ENCODE measurements at places on chromosomes 2 and 18.
A peak's percentile ranks its signal among the peaks of the same experiment; 100 is the strongest.

- no peak for DNase-seq
These were observed 852.3 kb upstream of the CRIM1 start for GRCh38 chr2:35503311-35503710.

GRCh38 chr18:48974304-48975119, 23.7 kb upstream of the SMAD7 start:
- no peak for DNase-seq

DNA sequence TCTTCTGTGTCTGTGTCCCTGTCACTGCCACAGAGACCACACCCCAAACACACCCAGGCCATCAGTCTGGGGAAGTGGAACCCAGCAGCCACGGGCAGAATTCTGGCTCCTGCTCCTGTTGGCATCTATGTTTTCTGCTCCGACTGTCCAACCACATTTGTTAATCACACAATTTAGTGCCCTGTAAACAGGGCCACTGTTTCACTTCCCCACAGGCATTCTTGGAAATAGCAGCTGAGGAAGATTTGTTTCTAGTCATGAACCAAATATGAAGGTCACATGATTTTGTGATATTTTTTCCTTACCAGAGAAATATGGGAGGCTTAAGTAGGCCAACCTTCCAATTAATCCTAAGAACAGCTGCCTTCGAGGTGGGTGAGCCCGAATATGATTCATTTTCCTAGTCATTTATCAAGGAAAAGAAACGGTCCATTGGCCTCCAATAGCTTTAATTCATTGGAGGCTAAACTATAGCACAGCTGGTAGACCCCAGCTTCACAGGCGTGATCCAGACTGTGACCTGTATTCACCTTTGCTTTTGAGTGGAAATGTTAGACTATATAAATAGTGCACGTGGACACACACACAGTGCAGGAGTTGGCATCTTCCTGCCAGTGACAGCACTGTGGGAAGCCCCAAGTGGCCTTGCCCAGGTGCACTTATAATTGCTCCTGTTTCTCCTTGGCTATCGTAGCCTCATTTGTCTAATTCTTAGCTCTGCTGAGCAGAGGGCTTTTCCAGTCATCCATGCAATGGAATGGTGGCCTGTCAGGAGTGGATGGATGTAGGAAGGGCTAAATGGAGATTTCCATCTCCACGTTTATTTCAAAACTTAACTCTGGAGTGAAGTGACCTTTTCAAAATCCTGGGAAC, 267.9 kb downstream of the LPIN1 start:
- DNase-seq = peak; percentile 90

DNA sequence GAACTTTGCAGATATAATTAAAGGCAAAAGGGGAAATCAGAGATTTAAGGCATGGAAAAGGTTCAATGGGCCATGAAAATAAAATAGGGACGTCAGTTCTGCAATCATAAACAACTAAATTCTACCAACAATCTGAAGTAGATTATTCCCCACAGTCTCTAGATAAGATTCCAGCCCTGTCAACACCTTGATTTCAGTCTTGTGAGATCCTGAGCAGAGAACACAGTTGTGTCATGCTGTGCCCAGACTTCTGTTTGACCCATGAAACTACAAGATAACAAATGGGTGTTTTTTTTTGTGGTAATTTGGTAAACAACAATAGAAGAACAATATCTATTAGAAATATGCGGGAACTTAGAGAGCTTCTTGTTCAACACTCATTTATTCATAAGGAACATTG, 66.2 kb upstream of the RIT2 start:
- DNase-seq = no peak

DNA sequence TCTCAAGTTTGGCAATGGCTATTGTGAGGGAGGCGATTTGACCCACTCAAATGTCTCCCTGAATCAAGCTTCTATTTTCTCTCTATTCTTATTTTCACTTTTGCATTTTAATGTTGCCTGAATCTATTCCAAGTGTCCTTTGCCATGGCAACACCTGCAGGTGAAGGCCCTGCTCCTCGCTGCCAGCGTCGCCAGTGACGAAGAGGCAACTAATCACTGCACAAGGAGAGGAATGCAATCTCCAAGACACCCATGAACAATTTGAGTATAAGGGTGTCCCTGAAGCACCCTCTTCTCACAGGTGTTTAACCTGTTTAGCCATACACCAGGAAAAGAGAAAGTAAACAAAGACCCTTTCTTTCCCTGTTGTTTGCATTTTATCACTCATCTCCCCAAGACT, 165.6 kb upstream of the VRK2 start:
- no peak for DNase-seq

- DNase-seq = no peak
These were observed 213.7 kb downstream of the TTC32 start for GRCh38 chr2:19688059-19688458.

- no peak for DNase-seq
These were observed 271.1 kb downstream of the PHLPP1 start for GRCh38 chr18:62986490-62986889.

- DNase-seq = no peak
These were observed 557.3 kb upstream of the SALL3 start for GRCh38 chr18:78422336-78422735.
